Osteocyte (in vitro differentiated cells): ENCODE measurements at places on chromosomes 16 and 17. TPM values are rescaled to one million over a fixed set of nuclear protein-coding genes. Genes with fewer than 3 reads are reported as not detected.

GRCh38 chr16:7116734-7117133 lies 215.9 kb upstream of the RBFOX1 start:
- DNase-seq: no peak
- no peak overlapping the region for H3K4me3 ChIP-seq
- H3K27me3 ChIP-seq: no peaks in the 10 kb centered on the region
- no peak overlapping the region for H3K27ac ChIP-seq
- H3K4me1 ChIP-seq: no peaks in the 10 kb centered on the region
- no peaks in the 10 kb centered on the region for H3K36me3 ChIP-seq

GRCh38 chr17:9232591-9233270 lies 211.4 kb downstream of the NTN1 start:
- peaks cover 8% of the 10 kb centered on the region for H3K27me3 ChIP-seq
- no peak overlapping the region for H3K4me3 ChIP-seq
- H3K27ac ChIP-seq: no peak overlapping the region
- no peak for DNase-seq

DNA sequence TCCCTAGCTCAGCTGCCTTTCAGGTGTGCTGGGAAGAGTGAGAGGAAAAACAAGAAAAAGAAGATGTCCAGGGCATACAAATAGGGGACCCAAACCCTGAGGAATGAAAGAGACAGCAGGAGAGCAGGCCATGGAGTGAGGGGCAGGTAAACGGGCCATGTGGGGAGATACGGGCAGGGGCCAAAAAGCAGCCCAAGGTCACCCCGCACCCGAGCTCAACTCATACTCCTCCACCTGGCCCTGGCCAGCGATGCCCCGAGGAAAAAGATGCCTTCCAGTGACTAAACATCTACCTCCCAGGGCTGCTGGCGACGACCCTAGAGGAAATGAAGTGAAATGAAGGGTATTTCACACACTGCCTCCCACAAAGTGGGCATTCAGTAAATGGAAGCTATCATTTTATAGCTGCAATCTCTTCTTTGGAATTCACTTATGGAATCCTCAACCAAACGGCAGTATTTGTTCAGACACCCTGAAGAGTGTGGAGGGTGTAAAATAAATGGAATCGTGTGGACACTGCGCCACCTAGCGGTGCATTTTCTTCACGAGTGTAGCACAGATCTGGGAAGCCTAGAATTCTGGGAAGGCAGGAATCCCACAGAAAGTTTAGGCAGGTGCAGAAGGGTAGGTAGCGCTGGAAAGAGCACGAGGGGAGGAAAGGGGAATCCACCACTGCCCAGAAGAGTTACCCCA lies 14.9 kb downstream of the ELAC2 start:
- DNase-seq: peak; percentile 90
- no peak overlapping the region for H3K4me3 ChIP-seq
- H3K27ac ChIP-seq: no peak overlapping the region
- peaks cover 24% of the 10 kb centered on the region for H3K36me3 ChIP-seq

DNA sequence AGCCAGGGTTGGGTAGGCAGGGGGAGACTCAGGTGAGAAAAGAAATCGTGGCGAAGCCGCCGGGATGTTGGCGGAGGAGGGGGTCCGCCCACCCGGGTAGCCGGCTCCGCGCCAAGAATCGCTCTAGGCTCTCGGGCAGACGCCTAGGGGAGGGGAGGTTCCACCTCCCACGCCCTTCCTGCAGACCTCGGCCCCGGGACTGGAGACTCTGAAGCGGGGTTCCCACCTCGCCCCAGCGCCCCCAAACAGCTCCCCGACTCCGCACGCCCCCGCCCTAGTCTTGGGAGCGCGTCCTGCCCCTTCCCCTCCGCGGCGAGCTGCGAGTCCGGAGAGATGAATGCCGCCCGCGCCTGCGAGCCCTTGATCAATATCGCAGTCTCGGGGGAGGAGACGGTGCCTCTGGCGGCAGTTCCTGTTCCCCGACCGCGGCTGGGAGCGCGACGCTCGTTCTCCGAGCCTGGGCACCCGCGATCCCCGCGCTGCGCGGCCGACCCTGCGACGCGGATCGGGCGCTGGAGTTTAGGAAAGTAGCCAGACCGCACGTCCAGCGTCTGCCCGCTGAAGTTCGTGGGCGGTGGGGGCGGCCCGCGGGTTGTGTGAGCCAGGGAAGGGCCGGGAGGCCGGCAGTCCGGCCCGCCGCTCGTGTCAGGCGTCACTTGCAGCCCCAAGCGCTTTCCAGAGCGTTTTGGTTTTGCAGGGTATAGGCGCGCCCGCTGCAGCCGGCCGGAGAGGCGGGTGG lies 790 bp downstream of the CRHR1 start:
- H3K36me3 ChIP-seq: no peaks in the 10 kb centered on the region
- peaks cover 73% of the 10 kb centered on the region for H3K27me3 ChIP-seq
- no peak overlapping the region for H3K27ac ChIP-seq

DNA sequence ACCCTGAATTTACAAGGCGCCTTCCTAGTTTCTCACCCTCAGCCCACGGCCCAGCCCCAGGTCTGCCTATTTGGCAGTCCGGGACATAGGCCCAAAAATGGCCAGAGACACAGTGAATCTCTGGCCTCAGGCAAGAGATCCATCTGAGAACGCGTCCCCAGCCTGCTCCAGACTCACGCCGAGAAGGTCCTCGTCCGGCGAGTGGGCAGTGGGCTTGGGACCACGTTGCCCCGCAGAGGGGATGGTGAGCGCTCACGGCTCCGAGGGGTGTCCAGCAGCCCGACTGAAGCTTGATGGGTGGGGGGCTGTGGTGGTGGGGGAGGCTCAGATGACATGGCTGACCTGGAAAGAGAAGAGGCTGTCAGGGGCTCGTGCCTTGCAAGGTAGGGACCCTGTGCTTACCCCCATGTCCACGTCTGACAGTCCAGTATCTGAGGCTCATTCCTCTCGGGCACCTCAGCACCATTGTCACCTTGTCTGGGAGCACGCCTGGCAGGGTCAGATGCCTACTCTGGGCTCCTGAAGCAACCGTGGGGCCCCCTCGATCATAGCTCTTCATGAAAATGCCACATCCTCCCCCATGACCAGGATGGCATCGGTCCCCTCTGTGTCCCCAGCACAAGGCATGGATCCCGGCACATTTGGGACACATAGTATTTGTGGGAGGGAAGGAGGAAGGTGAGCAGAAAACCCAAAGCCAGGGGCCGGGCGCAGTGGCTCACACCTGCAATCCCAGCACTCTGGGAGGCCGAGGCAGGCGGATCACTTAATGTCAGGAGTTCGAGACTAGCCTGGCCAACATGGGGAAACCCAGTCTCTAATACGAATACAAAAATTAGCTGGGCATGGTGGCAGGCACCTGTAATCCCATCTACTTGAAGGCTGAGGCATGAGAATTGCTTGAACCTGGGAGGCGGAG lies 9.6 kb downstream of the CARHSP1 start:
- H3K36me3 ChIP-seq: peaks cover 18% of the 10 kb centered on the region
- peak overlapping the region; percentile 47 for H3K4me3 ChIP-seq
- no peaks in the 10 kb centered on the region for H3K27me3 ChIP-seq
- DNase-seq: no peak
- peak overlapping the region; percentile 74 for H3K27ac ChIP-seq

GRCh38 chr17:50264263-50265113 lies 9.8 kb upstream of the TMEM92 start:
- peaks cover 98% of the 10 kb centered on the region for H3K4me1 ChIP-seq
- H3K27ac ChIP-seq: peak overlapping the region; percentile 90
- H3K4me3 ChIP-seq: peak overlapping the region; percentile 57
- no peak for DNase-seq
- no peaks in the 10 kb centered on the region for H3K27me3 ChIP-seq

GRCh38 chr17:31369266-31369665 lies 22.2 kb upstream of the RAB11FIP4 start:
- H3K36me3 ChIP-seq: peaks cover 18% of the 10 kb centered on the region
- no peak for DNase-seq
- H3K27ac ChIP-seq: peak overlapping the region; percentile 24
- H3K4me3 ChIP-seq: no peak overlapping the region
- H3K27me3 ChIP-seq: no peaks in the 10 kb centered on the region
- peaks cover 13% of the 10 kb centered on the region for H3K4me1 ChIP-seq

DNA sequence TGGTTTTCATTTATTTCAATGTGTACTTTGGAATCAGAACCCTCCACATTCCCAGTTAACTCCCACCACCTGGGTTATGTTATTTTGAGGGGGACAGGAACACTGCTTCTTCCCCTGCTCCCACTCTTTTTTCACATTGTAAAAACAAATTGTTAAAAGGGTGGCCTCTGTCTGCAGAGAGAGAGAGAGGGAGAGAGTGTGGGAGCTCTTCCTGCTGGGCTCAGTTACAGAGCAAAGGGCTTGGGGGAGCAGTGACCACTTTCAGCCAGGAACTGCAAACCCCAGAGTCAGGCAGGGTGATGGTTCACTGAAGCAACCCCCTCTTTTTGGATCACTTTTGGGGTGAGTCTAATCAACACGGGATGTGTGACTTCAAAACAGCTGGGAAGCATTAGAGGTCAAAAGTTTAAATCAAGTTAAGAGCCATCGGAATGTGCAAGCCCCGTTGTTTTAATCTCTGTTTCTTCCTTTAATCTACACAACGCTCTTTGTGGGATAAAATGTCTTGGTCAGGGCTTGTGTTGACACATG lies 577.0 kb upstream of the CDH11 start:
- no peak overlapping the region for H3K4me3 ChIP-seq
- peaks cover 36% of the 10 kb centered on the region for H3K4me1 ChIP-seq
- peak overlapping the region; percentile 6 for H3K27ac ChIP-seq
- H3K36me3 ChIP-seq: no peaks in the 10 kb centered on the region

- no peaks in the 10 kb centered on the region for H3K36me3 ChIP-seq
- H3K4me3 ChIP-seq: no peak overlapping the region
- H3K27me3 ChIP-seq: no peaks in the 10 kb centered on the region
- H3K27ac ChIP-seq: no peak overlapping the region
- H3K4me1 ChIP-seq: peaks cover 13% of the 10 kb centered on the region
Observed at GRCh38 chr16:89831810-89832328, 3.6 kb downstream of the SPIRE2 start.

- peaks cover 2% of the 10 kb centered on the region for H3K27me3 ChIP-seq
- no peak overlapping the region for H3K4me3 ChIP-seq
- DNase-seq: no peak
- no peaks in the 10 kb centered on the region for H3K36me3 ChIP-seq
- no peak overlapping the region for H3K27ac ChIP-seq
Observed at GRCh38 chr16:63653044-63653839, 1468.6 kb downstream of the CDH11 start.

DNA sequence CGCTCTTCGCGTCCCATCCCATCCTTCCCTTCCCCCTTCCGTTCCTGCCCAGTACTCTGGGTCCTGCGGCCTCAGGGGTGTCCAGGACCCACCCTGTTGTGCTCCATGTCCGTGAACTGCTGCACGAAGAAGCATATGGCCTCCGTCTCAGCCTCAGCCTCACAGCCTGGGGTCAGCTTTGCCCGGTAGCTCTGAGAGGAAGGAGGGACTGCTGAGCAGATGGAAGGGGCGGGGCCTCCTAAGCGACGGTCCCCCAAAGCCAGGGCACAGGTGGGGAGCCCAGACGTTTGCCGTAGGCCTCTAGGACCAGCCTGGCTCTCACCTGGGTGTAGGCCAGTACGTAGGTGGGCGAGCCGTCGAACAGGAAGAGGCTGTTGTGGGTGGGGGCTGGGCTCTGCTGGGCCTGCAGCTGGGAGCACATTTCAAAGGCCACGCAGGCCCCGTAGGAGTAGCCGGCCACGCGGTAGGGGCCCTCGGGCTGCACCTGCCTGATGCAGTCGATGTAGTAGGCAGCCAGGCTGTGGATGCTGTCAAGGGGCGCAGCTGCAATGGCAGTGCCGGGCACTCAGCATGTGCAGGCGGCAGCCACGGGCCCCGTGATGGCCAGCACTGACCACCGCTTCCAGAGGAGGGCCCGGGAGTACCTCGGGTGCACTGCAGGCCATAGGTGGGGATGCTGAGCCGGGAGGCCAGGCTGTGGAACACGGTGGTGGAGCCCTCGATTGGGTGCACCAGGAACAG lies 14.6 kb upstream of the DUS1L start:
- no peak overlapping the region for H3K4me3 ChIP-seq
- DNase-seq: no peak
- peaks cover 12% of the 10 kb centered on the region for H3K36me3 ChIP-seq
- no peak overlapping the region for H3K27ac ChIP-seq
- H3K27me3 ChIP-seq: no peaks in the 10 kb centered on the region

DNA sequence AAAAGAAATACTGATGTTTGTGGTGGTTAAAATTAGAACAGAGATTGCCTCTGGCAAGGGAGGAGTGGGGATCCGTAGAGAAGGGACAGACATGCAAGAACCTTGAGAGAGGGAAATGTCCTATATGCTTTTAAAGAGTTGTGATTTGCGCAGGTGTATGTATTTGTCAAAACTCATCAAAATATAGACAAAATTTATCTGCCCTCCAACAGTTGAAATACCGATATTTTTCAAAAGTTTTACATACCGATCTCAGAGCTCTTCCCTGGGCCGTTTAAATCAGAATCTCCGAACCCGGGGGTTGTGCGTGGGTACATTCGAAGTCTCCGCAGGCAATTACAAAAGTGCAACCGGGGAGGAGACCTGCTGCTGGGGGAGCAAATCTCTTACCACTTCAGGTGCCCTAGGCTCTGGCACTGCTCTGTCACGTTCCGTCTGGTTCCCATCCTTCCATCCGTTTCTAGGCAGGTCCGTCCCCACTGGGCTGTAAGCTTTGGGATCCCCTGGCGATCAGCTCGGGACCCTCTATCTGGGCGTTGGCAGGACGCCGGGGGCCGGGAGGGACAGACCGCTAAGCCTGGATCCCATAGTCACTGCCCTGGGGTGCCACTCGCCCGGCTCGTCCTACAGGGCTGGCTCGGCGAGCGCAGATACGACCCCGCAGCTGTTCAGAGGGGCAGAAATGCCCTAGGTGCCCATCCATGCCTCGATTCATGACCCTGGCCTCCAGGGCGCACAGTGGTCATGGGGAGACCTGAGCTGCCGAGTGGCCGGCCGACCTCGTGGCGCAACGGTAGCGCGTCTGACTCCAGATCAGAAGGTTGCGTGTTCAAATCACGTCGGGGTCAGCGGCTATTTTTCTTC lies 4.2 kb downstream of the BORCS6 start:
- no peak overlapping the region for H3K4me3 ChIP-seq
- H3K27ac ChIP-seq: no peak overlapping the region

SCARF1 gene
- total RNA-seq: 0.21 and 0.64 TPM in 2 replicates

PRKCA gene
- total RNA-seq: 80.1 and 82.9 TPM in 2 replicates

TP53TG3F gene
- not detected in 2 replicates for total RNA-seq

STAT5A gene
- 45.5 and 47.7 TPM in 2 replicates for total RNA-seq

MYH1 gene
- total RNA-seq: not detected in 2 replicates
